HT1080 (cell line): ENCODE measurements at places on chromosomes 2 and 18. TPM values are rescaled to one million over a fixed set of nuclear protein-coding genes. Genes with fewer than 3 reads are reported as not detected.
A peak's percentile ranks its signal among the peaks of the same experiment; 100 is the strongest.

DNA sequence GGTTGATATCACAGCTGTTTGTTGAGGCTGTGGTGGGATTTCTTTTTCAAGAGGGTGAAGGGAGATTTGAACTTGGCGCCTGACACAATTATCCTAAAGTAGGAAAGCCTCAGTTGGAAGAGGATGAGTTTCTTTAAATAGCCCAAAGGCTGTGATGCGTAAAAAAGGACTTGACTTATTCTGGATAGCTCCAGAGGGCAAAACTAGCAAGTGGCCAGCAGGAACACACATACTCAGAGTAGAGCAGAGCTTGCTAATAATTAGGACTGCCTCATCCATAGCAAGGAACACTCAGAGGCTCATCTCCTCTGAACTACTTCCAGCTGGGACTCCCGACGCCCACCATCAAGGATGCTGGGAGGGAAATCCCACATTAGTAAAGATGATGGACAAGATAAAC, 74.0 kb downstream of the AFF3 start:
- no peak for DNase-seq

DNA sequence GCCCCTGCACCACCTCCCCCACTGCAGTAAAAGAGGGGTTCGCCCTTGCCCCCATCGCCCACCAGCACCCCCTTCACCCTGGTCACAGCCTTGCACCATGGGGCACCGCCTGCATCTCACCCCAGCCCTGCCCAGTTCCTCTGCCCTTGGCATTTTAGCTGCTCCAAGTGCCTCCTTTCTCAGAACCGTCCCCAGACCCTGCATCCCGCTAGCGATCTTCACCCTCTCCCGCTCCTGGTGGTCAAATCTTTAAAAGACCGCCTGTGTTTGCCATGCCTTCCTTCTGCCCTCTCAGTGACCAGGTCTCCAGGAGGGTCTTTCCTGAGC, 114.7 kb upstream of the OTOS start:
- no peak for DNase-seq

The SUPT7L gene
- 21.3 and 23.8 TPM in 2 replicates for total RNA-seq

- no peak for DNase-seq
These were observed 19.2 kb upstream of the EML6 start for GRCh38 chr2:54704238-54704637.

The TMEM237 gene
- total RNA-seq, result 19.5 and 23.2 TPM in 2 replicates

GRCh38 chr2:47437287-47437686, 34.3 kb downstream of the MSH2 start:
- DNase-seq, result no peak

The CRACDL gene
- 0.07 TPM in 1 of 2 replicates, not detected in the other for total RNA-seq

- peak; percentile 51 for DNase-seq
These were observed at the start of gene CHST10 for GRCh38 chr2:100416935-100417710. Gene CHST10 (minus strand): TSS chr2:100417668. CDS start chr2:100406675, 10,993 bp downstream.

GRCh38 chr2:113858764-113859163, 31.1 kb upstream of the ACTR3 start:
- DNase-seq, result peak; percentile 88

The CNPPD1 gene
- 20.8 and 23.3 TPM in 2 replicates for total RNA-seq

DNA sequence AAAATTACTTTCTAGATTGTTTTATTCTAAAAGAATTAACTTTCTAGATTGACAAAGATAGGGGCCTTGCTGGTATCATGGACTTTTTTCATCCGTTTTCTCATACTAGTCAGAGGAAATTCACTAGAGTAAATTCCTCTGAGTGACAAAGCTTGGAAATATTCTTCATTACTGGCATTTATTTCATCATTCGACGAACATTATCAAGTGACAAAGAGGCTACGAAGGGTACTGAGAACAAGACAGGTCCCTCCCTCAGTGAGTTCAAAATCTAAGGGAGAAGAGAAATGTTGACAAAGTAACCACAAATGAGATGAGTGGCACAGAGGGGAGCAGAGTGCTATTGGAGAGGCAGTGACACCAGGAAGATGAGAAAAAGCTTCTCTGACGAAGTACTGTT, 4.3 kb downstream of the EPG5 start:
- peak; percentile 81 for DNase-seq

GRCh38 chr2:11802782-11803191, 56.4 kb downstream of the LPIN1 start:
- no peak for DNase-seq

DNA sequence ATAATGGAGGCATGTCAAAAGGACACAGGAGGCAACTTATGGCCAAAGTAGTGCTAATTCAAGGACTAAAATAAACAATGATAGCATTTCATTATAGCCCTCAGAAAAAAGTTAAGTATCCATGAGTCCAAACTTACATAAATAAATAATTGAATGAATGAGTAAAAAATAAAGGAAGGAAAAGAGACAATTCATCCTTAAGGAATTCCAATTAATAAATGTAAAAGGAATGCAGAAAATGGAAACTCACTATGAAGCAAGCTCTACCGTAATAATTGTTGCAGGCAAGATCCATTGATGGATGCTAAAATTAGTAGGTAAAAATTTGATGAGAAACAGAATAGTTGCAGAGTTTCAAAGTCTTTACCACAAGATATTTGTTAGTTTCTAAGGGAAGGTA, 88.2 kb upstream of the RAPGEF4 start:
- DNase-seq, result peak; percentile 23

- peak; percentile 72 for DNase-seq
These were observed 3.8 kb downstream of the ACTG2 start for GRCh38 chr2:73896362-73897239.

The LYPD6 gene
- total RNA-seq, result 2.3 and 3.1 TPM in 2 replicates

DNA sequence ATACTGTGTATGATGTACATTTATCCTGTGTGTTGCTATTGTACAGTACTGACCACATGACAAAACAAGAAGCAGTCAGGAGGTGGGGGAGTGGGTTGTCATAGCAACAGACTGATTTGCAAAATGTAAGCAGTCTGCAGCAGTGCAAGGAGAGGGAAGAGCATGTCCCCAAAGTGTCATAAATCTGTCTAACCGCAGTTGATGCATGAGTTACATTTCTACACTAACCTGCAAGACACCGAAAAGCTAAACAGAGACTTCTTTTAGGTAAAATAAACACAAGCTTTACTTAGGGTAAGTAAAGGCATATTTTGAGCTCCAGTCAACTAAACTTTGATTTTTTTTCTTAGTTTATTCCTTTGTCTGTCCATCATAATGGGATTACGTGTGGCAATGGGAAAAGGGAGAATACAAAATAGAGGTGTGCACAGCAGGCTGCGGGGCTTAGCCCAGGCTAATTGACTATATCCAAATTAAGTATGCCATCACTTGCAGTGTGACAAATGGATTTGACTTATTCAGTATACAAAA, 134.5 kb downstream of the MEIS1 start:
- no peak for DNase-seq

DNA sequence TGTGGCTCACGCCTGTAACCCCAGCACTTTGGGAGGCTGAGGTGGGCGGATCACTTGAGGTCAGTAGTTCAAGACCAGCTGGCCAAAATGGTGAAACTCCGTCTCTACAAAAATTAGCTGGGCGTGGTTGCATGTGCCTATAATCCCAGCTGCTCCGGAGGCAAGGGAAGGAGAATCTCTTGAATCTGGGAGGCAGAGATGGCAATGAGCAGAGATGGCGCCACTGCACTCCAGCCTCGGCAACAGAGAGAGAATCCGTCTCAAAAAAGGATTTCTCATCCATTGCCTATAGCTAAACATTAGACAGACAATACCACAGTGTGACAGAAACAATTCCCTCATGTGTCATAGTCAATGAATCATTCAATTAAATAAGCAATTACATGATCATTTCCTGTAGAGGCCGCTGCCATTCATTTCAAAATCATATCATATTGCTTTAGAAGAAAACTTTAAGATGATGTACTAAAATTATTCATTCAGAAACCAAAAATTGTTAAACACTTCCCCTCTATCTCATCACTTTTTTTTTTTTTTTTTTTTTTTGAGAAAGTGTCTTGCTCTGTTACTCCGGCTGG, 69.5 kb upstream of the TGIF1 start:
- DNase-seq, result peak; percentile 85

GRCh38 chr2:233460726-233461441, 105.7 kb downstream of the USP40 start:
- no peak for DNase-seq

DNA sequence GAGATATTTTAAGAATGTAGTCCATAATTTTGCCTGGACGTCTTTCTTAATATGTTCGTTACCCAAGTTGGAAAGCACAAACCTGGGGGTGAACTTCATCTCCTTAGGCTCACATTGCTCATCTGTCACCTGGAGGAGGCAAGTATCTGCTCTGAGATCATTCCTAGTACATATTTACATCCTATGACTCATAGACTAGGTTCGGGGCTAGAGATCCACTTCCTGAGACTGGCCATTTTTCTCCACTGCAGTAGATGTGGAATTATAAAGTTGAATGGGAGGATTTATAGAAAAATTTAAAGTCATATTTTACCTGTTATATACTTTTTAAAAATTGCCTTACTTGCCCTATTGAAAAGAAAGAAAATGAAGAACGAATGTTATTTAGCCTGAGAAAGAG, 77.5 kb upstream of the PROKR1 start:
- DNase-seq, result peak; percentile 76

DNA sequence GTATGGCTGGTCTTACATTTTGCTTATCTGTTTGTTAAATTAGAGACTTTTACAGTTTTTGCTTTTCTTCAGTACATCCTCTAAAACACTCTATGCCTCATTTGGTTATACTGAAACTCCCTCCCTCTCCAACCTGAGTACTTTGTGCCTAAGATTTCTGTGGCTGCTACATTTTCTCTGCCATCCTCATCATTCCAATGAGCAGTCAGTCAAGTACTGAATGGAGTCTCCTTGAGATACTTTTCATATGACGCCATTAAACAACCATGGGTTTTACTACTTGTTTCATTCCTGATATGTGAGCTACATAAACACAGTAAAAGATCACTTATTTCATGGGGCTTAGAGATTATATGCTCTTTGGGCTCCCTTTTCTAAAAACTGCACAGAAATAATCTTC, 196.7 kb upstream of the EPC2 start:
- no peak for DNase-seq

The FOXI3 gene
- total RNA-seq, result not detected in 2 replicates

The HOXD3 gene
- total RNA-seq, result not detected in 2 replicates

GRCh38 chr2:219856602-219857001, 229.2 kb downstream of the SLC4A3 start:
- DNase-seq, result no peak

GRCh38 chr2:229669841-229670240, 44.5 kb downstream of the DNER start:
- peak; percentile 41 for DNase-seq

- DNase-seq, result no peak
These were observed 213.3 kb downstream of the NAPG start for GRCh38 chr18:10739152-10739551.

The NTSR2 gene
- total RNA-seq, result not detected in 2 replicates

The TRAPPC8 gene
- total RNA-seq, result 27.8 and 35.2 TPM in 2 replicates

DNA sequence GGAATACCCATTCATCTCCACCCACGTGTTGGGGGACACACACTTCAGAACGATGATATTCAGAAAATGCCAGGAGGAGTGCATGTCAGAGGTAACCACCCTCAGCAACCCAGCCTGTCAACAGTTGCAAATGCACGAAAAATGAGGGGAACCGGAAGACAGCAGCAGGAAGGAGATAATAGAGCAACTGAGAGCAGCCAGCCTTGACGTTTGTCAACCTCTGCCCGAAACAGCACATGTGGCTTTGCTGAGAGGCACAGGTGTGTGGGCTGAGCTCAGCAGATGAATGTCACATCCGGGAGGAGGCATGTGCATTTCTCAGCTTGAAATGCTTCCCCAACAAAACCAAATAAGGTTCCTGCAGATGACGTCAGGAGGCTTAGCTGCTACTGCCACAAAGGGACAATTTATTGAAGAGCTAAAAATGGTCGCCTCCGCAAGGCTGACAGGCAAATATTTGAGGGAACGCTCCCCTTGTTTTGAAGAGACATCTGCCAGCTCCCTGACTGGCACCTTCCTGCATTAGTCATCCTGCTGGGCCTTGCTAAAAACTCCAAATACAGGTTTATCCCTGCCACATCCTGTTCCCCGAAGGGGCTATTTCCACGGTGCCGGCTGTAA, 419.0 kb downstream of the NBAS start:
- DNase-seq, result peak; percentile 83

The MALT1 gene
- total RNA-seq, result 27.8 and 34.9 TPM in 2 replicates

DNA sequence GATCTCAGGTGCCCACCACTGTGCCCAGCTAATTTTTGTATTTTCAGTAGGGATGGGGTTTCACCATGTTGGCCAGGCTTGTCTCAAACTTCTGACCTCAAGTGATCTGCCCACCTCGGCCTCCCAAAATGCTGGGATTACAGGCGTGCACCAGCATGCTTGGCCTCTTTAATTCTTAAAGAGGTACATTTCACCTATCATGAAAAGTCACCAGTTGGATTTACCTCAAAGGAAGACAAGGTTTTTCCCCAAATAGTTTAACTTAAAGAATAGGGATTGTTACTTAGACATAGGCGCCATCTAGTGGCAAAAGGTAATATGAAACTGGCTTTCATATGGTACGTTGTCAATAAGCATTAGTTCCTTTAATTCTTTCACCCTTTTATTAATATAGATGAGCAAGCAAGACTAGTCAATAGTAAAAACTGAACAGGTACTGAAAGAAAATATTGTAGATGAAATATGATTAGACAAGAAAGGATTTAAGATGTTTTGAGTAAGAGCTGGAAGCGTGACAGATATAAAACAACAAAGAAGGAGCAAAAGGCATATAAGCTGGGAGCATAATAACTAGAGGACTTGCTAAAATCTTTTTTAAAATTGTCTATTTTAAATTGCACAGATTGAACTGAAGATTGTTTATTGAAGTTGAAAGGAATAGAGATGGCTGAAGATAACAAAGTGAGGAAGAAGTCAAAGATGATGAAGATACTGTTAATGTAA, 35.0 kb upstream of the PSMD14 start:
- peak; percentile 42 for DNase-seq

The NDUFV2 gene
- total RNA-seq, result 227 and 256 TPM in 2 replicates

- DNase-seq, result no peak
These were observed 56.0 kb downstream of the NEURL3 start for GRCh38 chr2:96449174-96449573.

The EFR3B gene
- 3.9 and 5.6 TPM in 2 replicates for total RNA-seq

DNA sequence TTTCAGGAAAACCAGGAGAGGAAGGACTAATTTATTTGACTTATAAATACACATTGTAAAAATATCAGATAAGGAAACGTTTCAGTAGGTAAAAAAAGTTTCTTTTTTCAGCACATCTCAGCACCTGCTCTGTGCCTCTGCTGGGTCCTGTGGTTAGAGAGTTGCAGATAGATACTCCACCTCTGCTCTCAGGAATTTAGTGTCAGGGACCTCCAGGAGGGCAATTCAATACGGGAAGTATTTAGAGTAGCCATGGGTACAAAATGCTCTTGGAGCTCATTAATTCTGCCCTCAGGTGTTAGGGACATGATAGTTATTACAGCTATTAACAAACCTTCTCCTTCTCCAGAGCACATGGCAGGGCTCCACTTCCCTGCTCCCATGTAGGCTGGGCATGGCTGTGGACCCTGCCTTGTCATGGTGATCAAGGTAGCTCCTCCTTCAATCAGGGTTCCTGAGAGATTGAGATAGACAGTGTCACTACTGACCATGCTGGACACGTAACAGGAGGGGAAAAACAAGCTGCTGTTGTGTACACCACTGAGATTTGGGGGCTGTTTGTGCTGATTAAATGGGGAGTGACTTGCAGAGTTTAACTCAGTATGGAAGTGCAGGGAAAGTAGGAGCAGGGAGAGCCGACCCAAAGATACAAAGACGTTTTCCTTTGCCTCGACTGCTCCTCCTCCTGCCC, 185.6 kb upstream of the COPS8 start:
- DNase-seq, result no peak
